ENCODE measurements at places on chromosomes 2 and 18.

- no peak for DNase-seq
These were observed 14.8 kb upstream of the GPR55 start for GRCh38 chr2:230939691-230940470.

DNA sequence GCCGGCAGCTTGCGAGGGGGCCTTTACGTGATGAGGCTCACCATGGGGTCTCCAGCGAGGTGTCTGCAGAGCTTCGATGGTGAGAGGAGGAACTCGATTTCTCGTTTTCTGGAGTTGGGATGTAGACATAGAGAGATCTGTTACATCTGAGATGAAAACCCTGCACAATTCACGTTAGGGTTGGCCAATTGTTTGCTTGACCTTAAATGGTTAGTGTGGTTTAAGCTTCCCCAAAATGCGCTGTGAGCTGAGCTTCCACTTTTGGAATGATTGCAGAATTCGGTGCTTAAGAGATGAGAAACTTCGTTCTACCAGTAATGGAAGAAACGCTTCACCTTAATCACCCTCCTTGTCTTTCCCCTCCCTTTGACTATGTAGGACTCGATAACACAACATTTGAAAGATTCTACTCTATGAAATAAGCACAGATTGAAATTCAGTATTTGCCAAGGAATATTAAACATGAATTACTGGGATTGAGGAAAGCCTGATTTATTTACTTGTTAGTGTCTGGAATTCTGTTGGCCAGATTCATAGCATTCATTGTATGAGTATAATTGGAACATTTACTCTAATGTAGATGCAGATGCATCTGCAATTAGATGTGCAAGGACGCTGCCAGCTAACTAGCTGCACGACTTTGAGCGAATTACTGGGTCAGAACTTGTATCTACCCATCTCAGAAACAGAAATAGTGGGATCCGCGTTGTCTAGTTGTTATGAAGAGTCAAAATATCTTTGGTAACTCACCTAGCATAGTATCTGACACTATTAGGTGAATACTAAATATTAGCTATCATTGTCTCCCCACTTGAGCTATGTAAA, 1.6 kb upstream of the KLF7 start:
- no peak for DNase-seq

DNA sequence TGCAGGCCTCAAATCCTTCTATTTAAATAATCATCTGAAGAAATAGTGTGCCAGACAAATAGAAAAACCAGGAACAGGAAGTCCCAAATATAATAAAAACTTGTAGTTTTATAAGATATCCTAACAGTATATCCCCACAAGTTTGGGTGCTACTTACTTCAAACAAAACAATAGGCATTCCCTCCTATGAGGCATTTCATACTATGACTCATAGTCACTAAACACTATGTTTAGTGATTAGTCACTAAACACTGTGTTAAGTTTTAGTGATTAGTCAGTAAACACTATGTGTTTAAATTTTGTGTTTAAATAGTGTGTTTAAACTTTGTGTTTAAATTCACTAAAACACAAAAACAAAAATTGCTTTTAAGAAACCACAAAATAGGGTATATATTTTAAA, 407.0 kb upstream of the CDH19 start:
- DNase-seq = no peak

GRCh38 chr2:238427435-238428162, 872 bp downstream of the ASB1 start:
- DNase-seq = no peak

GRCh38 chr2:3542107-3542506, 16.0 kb downstream of the RNASEH1 start:
- DNase-seq = no peak

- no peak for DNase-seq
These were observed 807.2 kb downstream of the BCL11A start for GRCh38 chr2:59746291-59746690.

DNA sequence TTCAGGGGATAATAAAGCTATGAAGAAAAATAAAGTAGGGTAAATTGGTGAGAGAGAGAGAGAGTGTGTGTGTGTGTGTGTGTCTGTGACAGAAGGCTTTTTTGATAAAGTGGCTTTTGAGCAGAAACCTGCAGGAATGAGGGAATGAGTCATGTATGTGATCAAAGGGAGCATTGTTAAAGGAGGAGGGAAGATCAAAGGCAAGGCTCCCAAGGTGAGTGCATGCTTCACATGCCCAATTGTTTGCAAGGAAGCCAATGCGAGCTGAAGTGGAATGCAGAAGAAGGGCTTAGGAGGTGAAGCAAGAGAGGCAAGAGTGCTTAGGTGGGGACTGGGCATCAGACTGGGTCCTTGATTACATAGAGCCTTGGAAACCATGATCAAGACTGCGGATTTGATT, 96.8 kb downstream of the DNAH6 start:
- DNase-seq = no peak

GRCh38 chr2:221817052-221817451, 244.9 kb upstream of the EPHA4 start:
- no peak for DNase-seq

GRCh38 chr2:83103613-83104012, 1355.5 kb downstream of the SUCLG1 start:
- DNase-seq = no peak
